IMR-90 (cell line): ENCODE measurements at places on chromosomes 5 and 9. TPM values are rescaled to one million over a fixed set of nuclear protein-coding genes. Genes with fewer than 3 reads are reported as not detected.

GRCh38 chr9:105445203-105445881, 2.5 kb upstream of the FSD1L start:
- DNase-seq: peak; percentile 35

DNA sequence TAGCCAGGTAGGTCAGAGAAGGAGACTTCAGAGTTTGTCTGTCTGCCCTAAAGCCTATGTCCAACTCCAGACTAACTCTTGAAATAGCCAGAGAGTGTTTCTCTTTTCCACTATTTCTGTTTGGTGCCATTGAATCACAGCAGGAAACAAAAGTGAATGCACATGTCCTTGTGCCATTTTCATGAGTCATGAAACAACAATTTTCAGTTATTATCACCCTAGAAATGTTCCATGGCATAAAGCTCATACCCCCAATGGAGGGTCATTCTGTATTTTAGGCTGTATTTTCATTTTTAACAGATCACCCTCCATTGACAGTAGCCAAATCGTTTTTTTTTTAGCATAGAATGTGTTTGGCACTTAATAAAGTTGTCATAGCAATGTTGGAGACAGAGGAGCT, 124.7 kb downstream of the PAPPA start:
- DNase-seq: no peak

DNA sequence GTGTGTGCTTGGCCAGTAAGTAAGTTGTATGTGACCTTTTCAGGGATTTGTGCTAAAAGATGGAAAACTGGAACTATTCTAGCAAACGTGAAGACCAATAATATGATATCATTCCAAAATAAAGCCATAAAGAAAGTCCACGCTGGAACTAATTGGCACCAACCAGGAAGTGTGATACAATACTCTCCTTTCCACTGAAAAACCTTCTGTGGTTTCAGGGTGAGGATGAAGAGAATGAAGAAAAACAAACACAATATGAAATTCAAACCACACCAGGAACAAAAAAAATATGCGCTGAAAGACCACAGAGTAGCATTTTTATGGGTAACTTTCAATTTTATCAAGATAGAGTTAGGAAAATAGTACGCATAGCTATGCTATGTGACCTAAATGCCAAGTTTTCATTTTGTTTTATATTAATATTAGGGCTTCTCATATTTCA, 105.8 kb downstream of the EFNA5 start:
- no peak for DNase-seq

The GRIN1 gene
- not detected in 2 replicates for total RNA-seq

- DNase-seq: peak; percentile 94
These were observed at the start of gene ELP1 for GRCh38 chr9:108933718-108934322. Gene ELP1 (minus strand): TSS chr9:108934124. CDS start chr9:108931146, 2,978 bp downstream.

- DNase-seq: peak; percentile 97
These were observed 127.6 kb downstream of the TRPM6 start for GRCh38 chr9:74760031-74760700.

The CCDC183 gene
- under 0.01 TPM in 1 of 2 replicates, not detected in the other for total RNA-seq

- no peak for DNase-seq
These were observed 449.6 kb upstream of the CHD1 start for GRCh38 chr5:99378443-99378842.

DNA sequence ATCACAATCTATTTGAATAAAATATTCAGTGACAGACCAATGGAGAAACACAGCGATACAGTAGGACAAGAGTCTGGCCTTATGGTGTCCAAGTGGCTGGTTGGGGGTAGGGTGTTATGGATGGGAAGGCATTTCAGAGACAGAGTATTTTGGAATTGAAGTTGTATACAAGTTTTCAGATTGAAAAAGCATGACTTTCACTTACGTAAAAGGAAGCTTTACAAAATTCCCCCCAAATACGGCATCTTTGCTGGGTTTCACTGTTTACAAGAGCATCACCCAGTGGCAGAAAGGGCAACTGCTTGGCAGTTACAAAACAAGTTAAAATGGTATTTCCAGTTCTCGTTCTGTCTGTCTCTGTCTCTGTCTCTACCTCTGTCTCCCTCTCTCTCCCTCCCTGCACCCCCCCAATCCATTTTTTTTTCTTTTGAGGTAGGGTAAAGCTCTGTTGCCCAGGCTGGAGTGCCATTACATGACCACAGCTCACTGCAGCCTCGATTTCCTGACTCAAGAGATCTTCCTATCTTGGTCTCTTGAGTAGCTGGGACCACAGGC, 86.2 kb downstream of the PTPN3 start:
- peak; percentile 50 for DNase-seq
